ENCODE measurements at places on chromosomes 6 and 20.

- DNase-seq, result no peak
These were observed 2.3 kb upstream of the SOX18 start for GRCh38 chr20:64051561-64052325.

DNA sequence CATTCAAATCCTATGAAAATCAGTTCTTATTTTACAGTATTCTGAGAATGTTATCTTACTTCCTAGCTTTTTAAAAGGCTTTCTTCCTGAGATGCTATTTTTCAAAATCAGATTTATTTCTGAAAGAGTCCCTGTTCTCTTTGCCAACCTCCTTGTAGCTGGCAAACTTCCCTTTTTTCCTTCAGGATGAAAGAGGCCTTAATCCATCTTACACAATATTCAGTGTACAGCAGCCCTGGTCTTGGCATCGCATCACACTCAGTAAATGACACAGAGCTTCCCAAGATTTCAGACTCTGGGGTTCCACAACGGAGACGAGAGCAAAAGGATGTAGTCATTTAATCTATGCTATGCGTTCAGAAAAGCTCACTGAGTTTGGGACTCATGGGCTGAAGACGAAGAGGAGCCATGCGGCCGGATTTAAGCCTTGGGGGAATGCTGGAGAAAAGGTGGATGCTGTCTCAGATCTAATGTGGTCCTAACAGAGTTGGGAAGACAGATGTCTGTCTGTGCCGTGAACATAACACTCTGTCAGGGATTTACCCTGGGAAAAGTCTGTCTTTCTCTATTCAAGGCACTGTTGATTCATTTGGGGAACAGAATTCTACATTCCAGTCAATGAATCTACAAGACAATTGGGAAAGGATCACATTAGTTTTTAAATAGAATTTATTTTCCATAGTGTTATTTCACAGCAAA is 616.4 kb upstream of the AGPAT4 start:
- no peak for DNase-seq

DNA sequence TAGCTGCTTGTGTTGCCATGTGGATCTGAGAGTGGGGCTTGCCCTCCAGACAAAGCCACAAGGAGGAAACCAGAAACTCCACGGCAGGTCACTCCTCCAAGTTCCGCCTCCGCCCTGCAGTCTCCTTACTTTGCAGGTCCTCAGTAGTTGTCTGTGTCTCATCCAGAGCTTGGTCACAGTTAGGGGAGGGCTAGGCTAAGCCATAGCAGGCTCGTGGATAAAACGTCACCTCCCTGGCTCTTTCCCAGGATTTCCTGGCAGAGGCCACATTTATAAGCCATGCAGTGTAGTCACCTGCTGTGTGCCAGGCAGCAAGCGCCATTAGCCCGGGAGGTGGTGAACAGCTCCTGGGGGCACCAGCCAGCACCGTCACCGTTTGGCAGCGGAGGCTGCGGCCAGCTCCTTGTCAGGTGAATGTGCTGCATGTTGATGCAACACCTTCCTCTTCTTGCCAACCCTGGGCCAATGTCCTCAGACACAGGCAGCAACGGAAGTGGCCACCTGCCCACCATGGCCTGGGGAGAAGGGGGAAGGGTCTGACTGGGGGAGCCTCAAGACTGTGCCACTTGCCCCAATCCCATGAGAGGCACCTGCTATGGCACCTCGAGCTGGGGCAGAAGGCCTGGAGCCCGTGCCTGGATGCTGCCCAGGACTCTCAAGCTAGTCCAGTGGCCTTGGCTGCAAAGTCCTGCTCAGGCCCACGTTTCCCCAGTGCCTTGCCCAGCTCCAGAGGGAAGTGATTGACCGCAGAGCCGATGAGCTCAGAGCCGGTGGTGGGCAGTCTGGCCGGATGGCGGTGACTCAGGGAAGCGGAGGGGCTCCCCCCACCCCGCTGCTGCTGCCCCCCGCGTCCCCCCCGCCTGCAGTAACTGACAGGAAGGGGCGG is 39.0 kb upstream of the SLCO4A1 start:
- peak; percentile 64 for DNase-seq

- DNase-seq, result no peak
These were observed 25.5 kb downstream of the NPEPL1 start for GRCh38 chr20:58718121-58718563.

- peak; percentile 98 for DNase-seq
These were observed 17.5 kb downstream of the PPARD start for GRCh38 chr6:35359744-35360348.

GRCh38 chr6:71599359-71599758 is 287.0 kb upstream of the RIMS1 start:
- no peak for DNase-seq

- DNase-seq, result no peak
These were observed 96.3 kb downstream of the PREX1 start for GRCh38 chr20:48731536-48731935.

DNA sequence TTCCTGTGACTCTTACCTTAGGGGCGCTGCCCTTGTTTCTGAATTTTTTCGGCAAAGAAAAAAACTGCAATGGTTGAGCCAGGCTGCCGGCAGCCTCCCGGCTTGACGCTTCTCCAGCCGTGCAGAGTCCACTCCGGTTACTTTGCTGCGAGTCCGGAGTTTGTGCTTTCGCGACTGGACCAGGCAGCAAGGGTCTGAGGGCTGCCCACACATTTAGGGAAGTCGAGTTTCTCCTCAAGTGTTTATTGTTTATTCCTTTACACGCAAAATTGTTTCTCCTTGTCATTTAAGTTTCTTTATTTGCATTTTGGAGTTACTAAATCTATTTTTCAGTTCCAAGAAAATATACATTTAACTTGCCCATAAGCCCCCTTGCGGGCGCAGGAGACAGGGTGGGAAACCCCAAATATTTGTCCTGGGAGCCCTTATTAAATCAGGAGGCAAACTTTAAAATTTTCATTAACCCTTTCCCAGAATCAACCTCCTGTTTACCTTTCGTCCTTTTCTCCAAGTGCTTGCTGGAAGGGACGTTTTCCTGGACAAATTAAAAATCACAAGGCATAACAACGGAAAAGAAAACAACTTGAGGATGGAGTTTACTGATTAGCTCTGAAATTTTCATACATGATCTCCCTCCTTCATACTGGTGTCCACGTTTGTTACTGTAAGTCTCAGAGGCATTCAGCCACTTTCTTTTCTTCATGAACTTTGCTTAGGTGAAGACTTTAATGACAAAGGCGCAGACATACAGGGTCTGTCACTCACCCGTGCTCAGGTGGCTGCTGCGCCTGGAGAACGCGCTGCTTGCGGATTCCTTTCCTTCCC is 1.7 kb upstream of the PDE10A start:
- DNase-seq, result no peak

DNA sequence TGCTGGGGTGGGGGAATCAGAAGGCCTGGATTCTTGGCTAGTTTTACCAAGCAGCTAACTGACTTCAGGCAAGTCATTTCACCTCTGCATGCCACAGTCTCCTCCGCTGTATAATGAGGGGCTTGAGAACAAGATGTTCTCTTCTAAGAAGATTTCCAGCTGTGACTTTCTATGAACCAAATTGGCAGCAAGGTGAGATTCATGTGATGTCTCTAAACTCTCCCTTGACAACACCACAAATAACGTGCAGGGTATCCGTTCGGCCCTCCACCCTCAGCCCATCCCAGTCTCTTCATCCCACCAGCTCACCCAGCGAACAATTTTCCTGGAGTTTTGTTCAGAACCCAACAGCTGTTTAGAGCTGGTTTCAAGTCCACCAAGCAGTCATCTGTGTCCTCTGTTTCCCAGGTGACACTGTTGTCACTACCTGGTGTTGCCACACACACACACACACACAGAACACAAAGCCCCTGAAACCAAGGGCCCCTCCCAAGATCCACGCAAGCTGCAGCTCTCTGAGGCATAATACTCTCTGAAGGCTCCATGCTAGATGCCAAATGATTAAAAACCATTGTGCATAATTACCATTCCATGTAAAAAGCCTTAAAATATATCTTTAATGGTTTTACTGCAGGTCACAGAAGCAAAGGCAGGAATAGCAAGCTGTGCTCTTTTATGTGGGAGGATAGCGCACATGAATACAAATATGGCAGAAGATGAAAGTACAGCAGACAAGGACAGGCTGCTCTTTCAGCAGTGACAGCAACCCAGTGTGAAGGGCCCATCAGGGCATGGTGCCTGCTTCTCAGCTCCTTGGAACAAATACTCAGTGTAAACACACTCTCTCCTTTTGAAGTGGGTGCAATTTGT is 48.2 kb downstream of the ARHGAP18 start:
- DNase-seq, result no peak

DNA sequence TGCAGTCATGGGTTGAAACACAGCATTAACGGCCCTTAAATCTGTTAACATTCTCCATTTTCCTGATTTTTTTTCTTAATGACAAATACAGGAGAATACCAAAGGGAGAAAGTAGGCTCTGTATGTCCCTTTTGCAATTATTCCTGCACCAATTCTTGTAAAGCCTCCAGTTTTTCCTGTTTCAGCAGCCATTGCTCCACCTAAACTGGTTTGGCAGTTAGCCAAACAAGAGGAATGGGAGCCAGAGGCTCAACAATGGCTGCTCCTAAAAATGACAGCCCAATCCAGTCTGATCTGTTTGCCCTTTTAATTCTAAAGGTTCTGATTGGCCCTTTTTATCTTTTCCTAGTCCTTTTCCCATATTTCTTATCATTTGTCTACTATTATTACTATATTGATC is 284.2 kb upstream of the SGK1 start:
- DNase-seq, result no peak

- DNase-seq, result peak; percentile 65
These were observed 24.6 kb downstream of the ATG5 start for GRCh38 chr6:106300944-106301343.

GRCh38 chr20:34401741-34402455 is 38.8 kb downstream of the ITCH start:
- DNase-seq, result no peak

DNA sequence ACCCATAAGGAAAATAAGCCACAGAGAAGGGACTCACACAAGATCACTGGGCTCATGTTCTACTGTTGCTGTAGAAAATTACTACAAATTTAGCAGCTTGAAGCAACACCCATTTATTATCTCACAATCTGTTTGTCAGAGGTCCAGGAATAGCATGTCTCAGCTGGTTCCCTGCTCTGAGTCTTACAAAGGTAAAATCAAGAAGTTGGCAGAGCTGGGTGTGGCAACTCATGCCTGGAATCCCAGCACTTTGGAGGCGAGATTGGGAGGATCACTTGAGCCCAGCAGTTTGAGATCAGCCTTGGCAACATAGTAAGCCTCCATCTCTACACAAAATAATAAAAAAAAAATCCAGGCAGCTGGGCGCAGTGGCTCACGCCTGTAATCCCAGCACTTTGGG is 28.5 kb upstream of the ZNF831 start:
- DNase-seq, result no peak

DNA sequence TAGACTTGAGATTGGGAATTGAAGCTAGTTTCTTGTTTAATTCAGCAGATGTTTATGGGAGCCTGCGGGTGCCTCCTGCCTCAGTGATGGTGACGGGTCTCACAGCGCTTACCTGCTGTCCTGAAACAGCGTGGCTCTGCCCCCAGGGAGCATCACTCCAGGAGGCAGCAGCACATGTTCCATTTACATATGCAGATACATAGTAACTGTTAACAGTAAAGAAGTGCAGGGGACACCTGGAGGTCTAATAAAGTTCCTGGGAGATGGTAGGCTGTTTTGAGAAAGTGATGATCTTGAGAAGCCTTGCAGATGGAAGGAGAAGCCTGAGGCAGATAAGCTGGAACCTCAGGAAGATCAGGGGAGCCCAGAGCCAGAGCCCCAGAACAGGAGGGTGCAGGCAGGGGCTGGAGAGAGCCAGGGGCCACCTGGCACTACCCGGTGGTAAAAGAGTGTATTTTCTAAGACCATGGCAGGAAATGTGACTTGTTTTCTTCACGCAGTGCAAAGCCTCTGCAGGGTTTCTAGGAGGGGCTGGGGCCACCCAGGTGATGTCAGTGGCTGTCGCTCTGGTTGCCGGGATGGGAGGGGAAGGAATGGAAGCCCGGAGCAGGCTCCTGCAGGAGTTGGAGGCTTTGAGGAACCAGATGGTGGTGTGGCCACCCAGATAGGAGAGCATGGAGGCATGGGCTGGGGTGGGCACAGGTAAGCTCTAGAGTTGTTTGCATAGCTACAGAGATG is 24.2 kb upstream of the KIF25 start:
- no peak for DNase-seq

- DNase-seq, result no peak
These were observed 69.7 kb upstream of the SCP2D1 start for GRCh38 chr20:18743665-18744440.

DNA sequence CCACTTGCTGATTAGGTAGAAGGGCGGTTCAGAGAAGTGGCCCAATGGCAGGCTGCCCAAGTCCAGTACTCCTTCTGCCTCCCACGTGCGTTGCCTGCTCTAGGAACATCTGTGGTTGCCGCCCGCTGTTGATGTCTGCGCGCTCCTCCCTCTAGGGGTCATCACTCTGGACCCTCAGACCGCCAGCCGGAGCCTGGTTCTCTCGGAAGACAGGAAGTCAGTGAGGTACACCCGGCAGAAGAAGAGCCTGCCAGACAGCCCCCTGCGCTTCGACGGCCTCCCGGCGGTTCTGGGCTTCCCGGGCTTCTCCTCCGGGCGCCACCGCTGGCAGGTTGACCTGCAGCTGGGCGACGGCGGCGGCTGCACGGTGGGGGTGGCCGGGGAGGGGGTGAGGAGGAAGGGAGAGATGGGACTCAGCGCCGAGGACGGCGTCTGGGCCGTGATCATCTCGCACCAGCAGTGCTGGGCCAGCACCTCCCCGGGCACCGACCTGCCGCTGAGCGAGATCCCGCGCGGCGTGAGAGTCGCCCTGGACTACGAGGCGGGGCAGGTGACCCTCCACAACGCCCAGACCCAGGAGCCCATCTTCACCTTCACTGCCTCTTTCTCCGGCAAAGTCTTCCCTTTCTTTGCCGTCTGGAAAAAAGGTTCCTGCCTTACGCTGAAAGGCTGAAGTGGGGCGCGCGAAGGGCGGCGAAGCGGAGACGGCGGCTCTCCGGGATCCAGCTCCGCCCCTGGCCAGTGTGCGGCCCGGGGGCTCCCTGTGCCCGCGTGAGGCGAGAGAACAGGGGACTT is 8.5 kb downstream of the TRIM15 start:
- peak; percentile 23 for DNase-seq

DNA sequence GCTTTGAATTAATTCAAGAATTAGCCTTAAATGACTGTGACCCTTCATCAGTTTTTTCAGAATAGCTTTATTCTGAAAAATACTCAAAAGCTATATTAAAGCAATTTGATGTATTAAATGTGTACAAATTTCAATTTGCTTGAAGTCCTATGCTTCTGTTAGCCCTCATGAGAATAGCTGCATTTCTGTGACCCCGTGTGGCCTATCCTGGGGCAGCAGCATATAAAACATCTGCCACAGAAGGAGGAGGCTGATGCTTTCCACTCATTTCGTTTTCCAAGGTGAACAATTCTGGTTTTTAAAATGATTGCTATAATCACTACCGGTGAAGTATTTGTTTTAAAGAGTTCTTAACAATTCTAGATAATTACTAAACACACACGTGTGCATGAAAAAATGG is 360.3 kb downstream of the BTBD9 start:
- no peak for DNase-seq

- peak; percentile 65 for DNase-seq
These were observed 2.1 kb downstream of the ZNF341 start for GRCh38 chr20:33733654-33734576.

Measured in astrocyte of the spinal cord (primary cell).